CD4-positive, alpha-beta T cell treated with Interleukin-4 for 1 hour (primary cell): ENCODE measurements at places on chromosomes 5 and 9.

DNA sequence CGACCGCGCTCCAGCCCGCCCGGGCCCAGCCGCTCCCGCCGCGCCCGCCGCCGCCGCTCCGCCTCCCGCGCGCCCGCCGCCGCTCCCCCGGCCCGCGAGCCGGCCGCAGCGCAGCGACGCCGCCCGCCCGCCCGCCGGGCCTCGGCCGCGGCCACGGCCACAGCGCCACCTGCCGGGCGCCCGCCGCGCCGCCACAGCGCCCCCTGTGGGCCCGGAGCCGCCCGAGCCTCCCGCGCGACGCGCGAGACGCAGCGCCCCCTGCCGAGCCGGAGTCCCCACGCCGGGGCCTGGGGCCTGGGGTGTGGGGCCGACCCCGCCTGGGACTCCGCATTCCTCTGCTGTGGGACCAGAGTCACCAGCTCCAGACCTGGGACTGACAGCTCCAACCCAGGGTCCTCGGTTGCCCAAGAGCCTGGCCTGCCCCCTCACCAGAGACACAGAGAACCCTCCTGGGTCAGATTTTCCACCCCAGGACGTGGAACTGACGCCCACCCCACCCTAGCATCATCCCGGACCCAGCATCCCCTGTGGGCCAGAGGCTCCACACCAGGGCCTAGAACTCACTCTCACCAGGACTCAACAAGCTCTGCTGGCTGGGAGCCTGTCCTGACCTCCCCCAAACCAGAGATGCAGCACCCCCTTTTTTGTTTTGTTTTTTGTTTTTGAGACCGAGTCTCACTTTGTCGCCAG, at the start of gene RAPGEF1:
RAPGEF1 (minus strand) TSS at position 118 of the 690 bp plus-strand sequence. CDS start 246 bp downstream, outside the sequence.
- DNase-seq: peak; percentile 81

- no peak for DNase-seq
These were observed 128.4 kb upstream of the IER5L start for GRCh38 chr9:129306318-129306973.

DNA sequence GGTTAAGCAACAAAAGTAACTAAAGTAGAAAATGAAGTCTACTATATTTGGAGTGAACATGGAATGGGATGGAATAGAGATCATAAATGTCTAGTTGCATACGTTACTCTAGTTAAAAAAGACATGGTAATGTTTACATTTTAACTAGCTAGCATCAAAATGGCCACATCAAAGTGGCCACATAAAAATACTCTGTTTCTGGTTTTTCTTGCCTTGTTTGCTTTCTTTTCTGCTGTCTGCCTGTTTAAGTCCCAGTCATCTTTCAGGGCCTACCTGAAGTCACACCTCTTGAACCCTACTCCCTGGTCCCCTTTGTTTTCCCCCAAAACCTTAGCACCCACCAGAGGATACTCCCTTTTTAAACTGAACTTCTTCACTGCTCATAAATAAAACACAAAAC, 6.4 kb upstream of the KIF2A start:
- DNase-seq: no peak

DNA sequence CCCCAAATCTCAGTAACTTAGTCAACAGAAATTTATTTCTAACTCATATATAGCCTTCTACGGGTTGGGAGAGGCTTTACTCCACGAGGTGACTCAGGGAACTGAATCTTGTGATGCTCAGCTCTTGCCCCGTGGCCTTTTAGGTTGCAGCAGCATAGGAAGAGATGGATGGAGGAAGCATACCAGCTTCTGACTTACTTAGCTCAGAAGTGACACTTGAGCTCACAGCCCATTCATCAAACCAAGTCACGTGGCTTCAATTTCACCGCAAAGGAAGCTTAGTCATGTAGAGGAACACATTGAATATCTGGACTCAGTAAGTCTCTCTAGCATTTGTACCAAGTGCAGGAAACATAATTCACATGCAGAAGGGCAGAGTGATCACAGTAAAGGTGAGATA, 124.1 kb upstream of the KCNN2 start:
- no peak for DNase-seq

DNA sequence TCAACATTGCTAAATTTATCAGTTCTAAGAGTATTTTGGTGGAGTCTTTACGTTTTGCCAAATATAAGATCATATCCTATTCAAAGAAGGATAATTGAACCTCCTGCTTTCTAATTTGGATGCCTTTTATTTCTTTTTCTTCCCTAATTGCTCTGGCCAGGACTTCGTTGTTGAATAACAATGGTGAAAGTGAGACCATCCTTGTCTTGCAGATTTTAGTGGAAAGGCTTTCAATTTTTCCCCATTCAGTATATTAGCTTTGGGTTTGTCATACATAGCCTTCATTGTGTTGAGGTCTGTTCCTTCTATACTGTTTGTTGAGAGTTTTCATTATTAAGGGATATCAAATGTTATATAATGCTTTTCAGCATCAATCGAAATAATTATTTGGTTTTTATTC, 1974.2 kb upstream of the ACO1 start:
- DNase-seq: no peak

DNA sequence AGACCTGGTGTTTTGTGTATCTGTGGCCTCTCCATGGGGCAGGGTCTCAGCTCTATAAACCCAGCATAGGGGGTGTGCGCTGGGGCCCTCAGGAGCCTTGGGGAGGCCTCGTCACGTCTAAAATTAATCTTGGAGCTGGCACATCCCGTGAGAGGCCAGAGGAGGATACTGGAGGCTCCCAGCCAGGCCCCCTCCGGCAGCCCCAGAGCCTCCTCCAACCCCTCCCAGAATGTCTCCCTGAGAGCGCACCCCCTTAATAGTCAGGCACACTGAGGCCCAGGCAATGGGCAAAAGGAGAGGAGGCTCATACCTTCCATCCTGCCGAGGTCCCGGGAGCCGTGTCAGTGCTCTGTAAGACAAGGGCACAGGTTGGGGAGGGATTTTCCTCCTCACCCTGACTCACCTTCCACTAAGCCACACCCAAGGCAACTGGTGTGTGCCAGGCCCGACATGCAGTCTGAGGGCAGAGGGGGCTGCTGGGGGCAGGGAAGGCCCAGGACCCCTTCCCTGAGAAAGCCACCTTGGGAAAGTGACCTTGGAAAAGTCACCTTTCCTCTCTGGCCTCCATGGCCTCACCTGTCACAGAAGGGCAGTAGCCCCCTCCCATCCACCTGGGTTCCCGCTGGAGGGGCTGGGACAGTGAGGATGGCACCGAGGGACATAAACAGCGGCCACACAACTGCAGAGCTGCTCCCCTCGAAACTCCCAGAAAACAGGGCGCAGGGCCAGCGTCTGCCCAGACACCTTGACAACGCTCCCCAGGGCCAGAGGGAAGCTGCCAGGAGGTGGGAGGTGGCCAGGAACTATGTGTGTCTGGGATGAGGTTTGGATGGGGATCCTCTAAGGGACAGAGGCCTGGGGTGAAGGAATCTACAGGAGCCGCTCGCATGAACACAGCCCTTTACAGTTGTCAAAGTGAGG, 2.9 kb downstream of the AK1 start:
- no peak for DNase-seq

DNA sequence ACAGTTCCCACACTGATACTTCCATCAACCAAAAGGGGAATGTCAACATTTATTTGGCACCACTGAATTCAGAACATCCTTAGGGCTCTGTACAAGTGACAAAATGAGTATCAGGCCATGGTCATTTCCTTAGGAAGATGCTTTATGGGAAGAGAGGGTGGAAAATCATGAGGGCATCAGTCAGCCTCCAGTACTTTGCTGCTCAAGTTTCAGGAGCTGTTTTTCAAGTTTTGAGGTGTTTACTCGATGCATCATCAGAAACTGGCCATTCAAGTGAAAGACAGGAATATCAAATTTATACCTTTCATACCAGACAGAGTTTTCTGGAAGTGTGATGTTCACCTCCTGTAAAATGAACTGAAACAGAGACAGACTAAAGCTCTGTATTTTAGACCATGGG, 21.2 kb upstream of the MARCHF3 start:
- DNase-seq: no peak

DNA sequence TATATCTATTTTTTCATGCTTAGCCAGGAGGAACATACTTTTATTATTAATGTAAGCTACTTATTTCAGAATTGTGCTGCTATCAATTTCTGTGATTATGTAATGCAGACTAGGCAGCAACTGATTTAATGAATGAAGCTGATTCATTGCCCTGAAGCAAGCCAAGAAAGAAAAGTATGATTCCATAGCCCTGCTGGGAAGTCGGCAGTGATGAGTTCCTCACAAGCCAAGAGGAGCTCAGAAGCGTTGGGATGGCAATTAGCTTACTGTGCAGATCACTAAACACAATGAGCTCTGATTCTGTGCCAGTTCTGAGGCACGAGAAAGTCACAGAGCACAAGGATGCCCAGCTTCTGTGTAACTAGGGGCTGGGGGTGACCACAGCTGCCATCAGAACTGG, 254.3 kb upstream of the KLF9 start:
- DNase-seq: no peak

DNA sequence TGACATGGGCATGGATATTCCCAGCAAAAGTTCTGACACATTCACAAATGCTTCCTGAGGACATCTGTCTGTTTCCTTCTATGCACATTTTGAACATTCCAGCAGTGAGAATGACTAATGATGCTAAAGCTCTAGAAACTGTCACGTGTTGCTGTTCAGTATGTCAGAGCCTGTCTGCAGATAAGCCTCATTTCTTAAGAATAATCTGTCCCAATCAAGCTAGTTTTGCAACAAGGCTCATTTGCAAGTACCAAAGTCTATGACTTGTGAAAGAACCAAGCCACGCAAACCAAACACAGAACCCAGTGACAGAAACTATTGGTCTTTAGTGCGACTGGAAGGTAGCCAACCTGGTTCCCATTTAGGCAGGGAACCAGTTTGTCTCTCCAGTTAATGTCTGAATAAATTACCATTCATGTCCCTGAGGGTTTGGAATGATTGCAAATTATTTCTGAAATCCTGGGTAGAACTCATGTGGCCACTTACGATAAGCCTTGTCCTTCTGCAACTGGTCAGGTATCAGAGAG, 178.5 kb downstream of the C9orf152 start:
- no peak for DNase-seq

DNA sequence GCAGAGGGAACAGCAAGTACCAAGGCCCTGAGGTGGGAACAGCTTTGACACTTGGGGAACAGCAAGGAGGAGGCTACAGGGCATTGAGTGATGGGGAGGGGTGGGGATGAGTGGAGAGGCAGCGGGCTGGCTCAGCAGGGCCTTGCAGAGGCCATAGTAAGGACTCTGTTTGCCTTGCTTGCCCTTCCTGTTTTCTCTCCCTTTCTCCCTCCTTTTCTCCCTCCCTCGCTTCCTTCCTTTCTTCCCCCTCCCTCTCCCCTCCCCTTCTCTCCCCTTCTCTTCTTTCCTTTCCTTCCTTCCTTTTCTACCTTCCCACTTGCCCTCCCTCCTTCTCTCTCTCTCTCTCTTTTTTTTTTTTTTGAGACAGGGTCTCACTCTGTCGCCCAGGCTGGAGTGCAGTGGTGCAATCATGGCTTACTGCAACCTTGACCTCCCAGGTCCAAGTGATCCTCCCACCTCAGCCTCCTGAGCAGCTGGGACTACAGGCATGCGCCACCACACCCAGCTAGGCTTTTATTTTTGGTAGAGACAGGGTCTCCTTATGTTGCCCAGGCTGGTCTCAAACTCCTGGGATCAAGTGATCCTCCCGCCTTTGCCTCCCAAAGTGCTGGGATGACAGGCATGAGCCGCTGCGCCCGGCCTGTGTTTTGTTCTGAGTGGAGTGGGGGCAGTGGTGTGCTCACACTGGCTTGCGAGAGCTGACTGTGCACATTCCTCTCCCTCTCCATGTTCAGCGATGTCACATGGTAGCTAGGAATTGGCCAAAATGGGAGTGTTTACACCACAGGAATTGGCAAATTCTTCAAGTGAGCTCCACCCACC, 17.1 kb downstream of the IER5L start:
- DNase-seq: no peak

- DNase-seq: no peak
These were observed 321.5 kb upstream of the CLINT1 start for GRCh38 chr5:158180407-158180806.

DNA sequence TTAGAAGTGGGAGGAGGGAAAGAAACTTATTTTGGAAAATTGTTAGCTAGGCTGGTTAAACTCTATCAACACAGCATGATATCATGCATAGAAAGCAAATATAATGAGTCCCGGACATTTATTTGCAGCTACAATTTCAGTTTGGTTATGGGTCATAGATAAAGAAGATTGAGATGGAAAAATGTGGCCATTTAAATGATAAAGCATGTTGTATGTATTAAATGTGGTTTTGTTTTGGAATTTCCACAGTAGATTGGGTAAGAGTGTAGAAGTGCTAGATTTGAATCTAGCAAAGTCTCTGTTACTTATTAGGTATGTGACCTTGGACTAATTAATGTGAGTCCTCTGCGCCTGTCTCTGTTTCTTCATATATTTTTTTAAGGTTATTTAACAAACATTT, 217.4 kb downstream of the KDM4C start:
- DNase-seq: no peak
